GM10248 (cell line): ENCODE measurements at places on chromosomes 7 and 10.

GRCh38 chr7:143199040-143199439 lies 15.8 kb downstream of the TAS2R39 start:
- no peak for DNase-seq

GRCh38 chr7:29341156-29341555 lies 146.6 kb downstream of the CHN2 start:
- no peak for DNase-seq

DNA sequence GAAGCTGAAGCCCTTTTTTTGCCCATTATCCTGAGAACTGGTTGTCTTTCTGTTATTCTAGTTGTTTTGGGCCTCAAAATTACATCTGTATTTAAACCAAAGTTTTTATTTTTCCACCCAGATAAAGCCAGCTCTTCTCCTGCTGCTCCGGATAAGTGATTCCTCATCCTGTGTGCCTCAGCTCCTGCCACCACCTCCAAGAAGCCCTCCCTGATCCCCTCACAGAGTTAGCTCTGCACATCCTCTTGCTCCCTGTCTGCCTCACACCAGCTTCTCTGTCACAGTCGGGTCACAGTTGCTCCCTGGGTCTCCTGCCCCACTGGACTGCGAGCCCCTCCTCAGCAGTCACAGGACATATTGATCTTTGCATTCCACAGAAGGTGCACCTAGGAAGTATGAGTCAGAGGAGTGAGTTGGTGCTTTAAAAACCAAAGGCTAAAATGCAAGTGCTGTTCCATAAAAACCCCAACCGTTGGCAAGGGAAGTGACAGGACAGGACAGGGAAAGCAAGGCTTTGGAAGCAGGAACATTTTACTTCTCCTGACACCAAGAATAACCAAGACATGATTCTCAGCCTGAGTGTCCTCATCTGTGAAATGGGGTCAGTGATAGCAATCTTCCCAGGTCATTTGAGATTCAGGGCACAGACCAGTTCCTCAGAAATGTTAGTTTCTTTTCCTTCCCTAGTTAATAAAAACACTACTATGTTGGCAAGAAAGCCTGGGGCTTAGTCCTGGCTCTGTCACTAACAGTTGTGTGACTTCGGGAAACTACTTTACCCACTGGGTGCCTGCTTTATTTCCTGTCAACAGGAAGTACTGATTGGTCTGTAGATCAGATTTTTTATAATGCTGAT lies 36.5 kb upstream of the EEPD1 start:
- DNase-seq: no peak

DNA sequence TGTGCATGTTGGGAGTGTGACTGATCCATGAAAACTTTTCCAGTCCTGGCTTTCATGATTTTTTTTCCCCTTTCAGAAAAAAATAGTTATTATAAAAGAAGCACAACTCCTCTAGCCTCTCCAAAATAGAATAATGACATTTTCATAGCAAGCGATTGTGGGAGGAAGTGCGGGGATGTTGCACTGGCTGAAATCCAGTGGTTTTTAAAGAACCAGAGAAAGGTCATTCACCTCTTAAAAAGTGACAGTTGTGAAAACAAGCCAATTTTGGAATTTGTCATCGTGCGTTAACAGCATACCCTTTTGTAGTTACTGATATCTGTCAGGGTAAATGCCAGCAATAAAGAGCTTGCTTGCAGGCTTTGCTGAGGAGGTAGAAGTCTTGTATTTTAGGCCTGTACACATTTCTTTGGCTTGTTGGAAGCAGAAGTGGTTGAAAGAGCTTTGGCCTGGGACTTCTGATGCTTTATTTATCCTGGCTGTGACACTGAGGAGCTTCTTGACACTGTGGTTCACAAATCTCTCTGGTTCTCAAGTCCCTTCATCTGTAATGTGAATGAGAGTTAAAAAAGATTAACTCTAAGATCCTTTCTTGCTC lies 545.9 kb downstream of the REEP3 start:
- DNase-seq: no peak

GRCh38 chr7:132228240-132228639 lies 348.0 kb downstream of the PLXNA4 start:
- no peak for DNase-seq
